Upper lobe of left lung (tissue), 6 donors: ENCODE measurements at places on chromosomes 6 and 20.

GRCh38 chr20:56442389-56443365 is 25.8 kb upstream of the RTF2 start:
- no peaks in the 10 kb centered on the region for H3K27me3 ChIP-seq
- peak overlapping the region; percentile 5 for H3K27ac ChIP-seq
- H3K36me3 ChIP-seq = no peaks in the 10 kb centered on the region
- peaks cover 3% of the 10 kb centered on the region for H3K4me1 ChIP-seq
- H3K4me3 ChIP-seq = no peak overlapping the region

GRCh38 chr6:20770773-20771172 is 236.5 kb downstream of the CDKAL1 start:
- no peaks in the 10 kb centered on the region for H3K27me3 ChIP-seq
- no peak overlapping the region for H3K4me3 ChIP-seq
- H3K27ac ChIP-seq = no peak overlapping the region
- DNase-seq = no peak

GRCh38 chr6:30844118-30844535 is 40.2 kb upstream of the DDR1 start:
- no peak overlapping the region for H3K4me3 ChIP-seq
- no peaks in the 10 kb centered on the region for H3K36me3 ChIP-seq
- H3K27me3 ChIP-seq = no peaks in the 10 kb centered on the region
- peaks cover 29% of the 10 kb centered on the region for H3K4me1 ChIP-seq

DNA sequence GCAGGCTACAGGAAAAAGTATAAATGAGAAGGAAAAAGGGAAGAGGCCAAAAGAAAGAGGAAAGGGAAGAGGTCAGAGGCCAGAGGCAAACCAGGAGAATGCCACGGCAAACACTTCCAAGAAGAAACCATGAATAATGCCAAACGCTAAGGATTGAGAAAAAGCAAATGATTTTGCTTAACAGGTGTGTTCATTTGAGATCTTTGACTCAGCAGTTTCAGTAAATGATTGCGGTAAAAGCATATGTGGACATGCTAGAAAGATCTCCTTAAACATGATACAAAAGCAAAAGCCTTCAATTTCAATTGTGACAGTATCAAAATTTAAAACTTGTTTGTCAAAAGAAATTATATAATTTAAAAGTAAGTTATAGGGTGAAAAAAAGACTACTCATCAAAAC is 70.6 kb downstream of the UBE3D start:
- no peak for DNase-seq
- H3K4me3 ChIP-seq = no peak overlapping the region
- no peak overlapping the region for H3K27ac ChIP-seq
- no peaks in the 10 kb centered on the region for H3K27me3 ChIP-seq
